NCI-H460 (cell line): ENCODE measurements at places on chromosomes 4 and X.

DNA sequence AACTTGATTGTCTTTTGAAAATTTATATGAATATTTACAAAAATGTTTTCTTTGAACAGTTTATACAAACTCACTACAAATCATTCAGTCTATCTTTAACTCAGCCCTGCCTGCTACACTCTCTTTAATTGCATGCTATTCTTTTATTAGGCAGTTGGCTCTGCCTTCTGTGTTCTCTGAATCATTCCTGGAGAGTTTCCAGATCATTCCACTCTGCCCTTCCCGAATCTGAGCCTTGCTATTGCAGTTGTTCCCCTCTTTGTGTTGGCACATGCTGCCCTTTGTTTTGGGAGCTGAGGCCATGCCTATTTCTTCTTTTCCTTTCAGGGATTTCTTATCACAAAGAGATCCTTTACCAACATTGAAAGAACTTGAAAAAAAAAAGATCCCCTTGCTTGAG is 8.7 kb upstream of the TECRL start:
- no peak for DNase-seq

DNA sequence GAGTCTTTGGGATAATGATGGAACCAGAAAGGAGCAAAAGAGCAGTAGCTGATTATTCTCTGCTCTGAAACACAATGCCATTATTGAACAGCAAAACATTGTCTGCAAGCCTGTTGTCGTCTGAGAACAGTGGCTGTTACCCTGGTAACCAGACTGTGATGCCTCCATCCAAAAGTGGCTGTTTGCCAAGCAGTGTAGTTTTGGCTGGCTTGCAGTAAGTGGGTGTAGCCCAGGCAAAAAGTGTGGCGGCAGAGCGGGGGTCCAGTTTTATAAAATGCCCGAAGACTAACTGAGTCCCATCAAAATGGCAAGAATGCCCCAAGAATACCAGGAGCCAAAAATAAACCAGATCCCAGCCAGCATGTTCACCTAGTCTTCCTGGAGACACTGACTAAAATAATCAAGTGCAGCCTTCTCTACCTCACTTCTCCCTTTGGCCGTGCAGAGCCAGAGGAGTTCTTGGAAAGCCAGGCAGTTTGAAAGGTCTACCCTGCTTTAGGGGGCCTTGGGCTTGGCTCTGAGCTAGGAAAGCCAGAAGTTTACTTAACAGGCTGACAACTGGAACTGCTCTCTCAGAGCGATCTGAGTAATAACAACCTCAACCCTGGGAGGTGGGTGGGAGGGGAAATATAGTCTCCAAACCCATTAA is 2.6 kb downstream of the PLP1 start:
- DNase-seq: no peak

- DNase-seq: no peak
These were observed 123.5 kb downstream of the GABRB1 start for GRCh38 chr4:47154816-47155370.

DNA sequence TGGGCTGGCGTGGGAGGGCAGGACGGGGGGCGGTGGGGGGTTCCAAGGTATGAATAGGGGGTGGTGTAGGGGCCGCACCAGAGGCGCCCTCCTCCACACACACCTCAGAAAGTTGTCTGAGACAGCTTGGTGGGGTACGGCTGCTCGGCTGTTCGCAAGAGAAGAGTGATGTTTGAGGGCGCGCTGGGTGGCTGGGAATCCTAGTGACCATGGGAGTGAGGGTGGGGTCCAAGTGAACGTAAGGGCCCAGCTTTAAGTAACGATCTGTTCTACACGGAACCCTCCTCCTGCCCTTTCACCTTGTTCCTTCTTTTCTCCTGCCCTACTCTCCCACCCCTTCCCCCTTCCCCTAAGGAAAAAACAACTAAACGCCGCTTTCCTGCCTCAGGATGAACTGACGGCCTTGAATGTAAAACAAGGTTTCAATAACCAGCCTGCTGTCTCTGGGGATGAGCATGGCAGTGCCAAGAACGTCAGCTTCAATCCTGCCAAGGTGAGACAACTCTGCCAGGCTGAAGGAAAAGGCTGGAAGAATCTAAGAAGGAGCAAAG is 664 bp downstream of the MED12 start:
- no peak for DNase-seq

DNA sequence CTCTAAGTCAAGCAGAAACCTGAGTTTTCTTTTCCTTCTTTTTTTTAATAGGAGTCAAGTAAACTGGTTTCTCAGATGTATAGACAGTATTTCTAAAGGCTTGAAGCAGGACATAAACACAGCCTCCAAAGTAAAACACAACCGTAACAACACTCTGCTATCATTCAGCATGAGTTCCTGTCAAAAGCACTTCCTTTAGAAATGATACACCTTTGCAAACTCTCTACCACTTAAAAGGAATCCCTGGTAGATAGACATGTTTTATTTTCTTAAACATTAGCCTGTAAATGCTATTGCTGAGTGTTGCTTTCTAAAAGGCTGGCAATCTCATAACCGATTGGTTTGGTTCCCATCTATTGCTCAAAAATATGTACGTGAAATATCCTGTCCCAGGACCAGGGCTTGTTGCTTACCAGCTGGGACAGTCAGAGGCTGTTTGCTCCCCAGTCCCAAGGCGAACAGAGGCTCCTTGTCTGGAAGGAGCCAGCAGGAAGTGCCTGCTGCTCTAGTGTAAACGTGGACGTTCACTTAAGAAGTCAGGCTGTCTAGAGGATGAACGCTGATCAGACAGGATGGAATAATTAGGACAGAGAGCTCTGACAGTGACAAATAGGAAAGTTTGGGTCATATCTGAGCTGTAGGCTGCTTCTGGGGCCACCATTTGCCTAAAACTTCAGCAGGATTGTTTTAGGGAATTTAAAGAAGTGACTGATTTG is 173.9 kb upstream of the KLF3 start:
- no peak for DNase-seq

- no peak for DNase-seq
These were observed 1.7 kb downstream of the NSD2 start for GRCh38 chr4:1872870-1873269.

- DNase-seq: no peak
These were observed 12.1 kb downstream of the KIT start for GRCh38 chr4:54669831-54670230.

GRCh38 chr4:61220556-61220955 is 20.4 kb downstream of the ADGRL3 start:
- DNase-seq: no peak

DNA sequence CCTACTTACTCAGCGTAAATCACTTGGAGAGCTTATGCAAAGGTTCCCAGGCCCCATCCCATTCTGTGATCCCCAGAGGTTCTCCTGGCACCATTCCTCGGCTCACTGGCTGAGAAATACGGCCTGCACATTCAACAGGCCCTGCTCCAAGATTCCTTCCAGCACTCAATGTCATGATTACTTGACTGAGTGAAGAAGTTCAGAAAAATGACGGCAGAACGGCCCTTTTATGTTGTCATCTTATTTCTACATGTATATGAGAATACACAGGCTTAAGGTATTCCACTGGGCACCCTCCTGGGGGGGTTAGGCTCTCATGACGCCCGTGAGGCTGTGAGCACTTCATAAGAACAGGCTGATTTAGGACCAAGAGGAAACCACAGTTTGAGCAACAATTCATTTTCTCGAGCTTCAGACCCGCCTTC is 190.6 kb downstream of the NSUN7 start:
- no peak for DNase-seq

- no peak for DNase-seq
These were observed 898 bp downstream of the CMC4 start for GRCh38 chrX:155070038-155070437.

GRCh38 chr4:123462007-123462406 is 65.4 kb downstream of the SPRY1 start:
- DNase-seq: no peak

DNA sequence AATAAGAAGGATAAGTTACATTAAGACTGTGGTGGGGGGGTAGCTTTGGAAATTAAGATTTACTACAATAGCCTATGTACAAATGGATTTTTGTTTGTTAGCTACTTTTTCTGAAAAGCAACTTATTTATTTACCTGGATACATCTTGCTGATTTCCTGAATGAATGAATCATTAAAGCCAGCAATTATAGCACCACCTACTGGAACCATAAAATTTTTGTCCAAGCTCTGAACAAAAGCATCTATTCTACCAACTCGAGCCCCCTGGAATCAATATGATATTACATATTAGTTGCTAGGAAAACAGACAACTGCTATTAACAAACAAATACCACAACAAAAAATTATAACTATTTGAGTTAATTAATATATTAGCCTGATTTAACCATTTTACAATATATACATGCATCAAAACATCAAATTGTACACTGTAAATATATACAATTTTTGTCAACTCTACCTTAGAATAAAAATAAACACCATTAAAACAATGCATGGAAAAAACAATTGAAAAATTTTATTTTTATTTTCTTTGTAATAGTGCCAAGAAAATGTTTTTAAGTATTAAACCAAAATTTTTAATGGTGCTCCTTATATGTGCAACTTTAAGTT is 15.3 kb downstream of the SEPSECS start:
- peak; percentile 17 for DNase-seq

- DNase-seq: no peak
These were observed 1703.1 kb downstream of the PCDH7 start for GRCh38 chr4:32423267-32423666.

DNA sequence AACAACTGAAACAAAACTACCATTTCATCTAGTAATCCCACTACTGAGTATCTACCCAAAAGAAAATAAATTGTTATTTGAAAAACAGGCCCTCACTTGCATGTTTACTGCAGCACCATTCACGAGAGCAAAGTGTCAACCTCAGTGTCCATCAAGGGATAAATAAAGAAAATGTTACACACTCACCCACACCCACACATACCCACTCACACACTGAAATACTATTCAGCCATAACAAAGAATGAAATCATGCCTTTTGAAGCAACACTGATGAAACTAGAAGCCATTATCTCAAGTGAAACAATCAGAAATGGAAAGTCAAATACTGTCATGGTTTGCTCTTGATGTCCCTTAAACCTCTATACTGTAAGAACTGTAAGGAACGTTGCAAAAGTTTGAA is 44.8 kb upstream of the CLNK start:
- DNase-seq: no peak

DNA sequence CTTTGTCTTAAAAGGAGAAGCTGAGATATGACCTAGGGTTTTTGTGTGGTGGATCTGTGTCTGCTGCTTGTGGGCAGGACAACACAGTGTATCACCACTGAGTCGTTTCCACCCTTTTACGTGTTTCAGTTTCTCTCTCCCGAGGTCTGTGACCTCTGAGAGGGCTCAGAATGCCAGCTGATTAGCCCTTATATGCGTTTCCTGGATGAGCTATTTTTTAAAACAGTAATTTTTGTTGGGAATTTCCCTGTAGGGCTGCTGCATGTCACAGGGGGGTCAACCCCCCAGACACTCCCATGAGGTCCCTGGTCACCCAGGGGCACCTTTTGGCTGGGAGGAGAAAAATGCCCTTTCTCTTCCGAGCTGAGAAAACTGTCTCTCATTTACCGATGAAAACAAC is 170.4 kb upstream of the CASK start:
- DNase-seq: no peak

- no peak for DNase-seq
These were observed 31.9 kb downstream of the LRIT3 start for GRCh38 chr4:109879636-109880314.

DNA sequence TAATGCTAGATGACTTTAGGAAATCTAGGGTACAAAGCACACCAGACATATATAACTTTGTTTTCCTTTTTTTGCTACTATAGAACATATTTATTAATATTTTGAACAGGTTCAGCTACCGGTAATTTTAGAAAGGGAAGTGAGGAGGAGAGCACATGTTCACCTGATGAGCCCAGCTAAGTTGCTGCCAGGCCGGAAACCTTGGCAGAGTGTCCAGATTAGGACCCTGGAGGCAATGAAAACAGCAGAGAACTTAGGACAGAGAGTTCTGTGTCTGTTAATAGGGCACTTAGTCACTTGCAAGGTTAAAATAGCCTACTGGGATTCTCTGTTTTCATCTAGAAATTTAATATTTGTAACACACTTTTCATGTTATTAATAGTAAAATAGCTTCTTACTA is 348.9 kb upstream of the CPEB2 start:
- DNase-seq: no peak

GRCh38 chr4:123651066-123651465 is 254.5 kb downstream of the SPRY1 start:
- DNase-seq: no peak

DNA sequence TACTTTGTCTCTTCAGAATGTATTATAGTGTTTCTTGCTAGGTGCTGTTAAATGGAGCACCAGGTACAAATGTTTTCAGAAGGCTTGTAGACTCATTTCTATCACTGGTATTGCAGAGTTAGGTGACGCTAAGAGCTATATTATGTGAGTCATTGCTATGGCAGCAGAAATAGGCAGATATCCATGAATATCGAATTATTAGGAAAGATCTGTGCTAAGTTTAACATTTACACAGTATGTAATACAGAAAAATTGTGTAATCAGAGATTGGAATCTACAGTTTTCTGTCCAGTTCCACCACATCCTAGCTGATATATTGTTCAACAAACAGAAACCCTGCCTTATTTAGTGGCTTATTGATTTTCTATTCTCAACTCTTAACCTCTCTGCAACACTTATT is 1025.5 kb downstream of the STIM2 start:
- DNase-seq: no peak

DNA sequence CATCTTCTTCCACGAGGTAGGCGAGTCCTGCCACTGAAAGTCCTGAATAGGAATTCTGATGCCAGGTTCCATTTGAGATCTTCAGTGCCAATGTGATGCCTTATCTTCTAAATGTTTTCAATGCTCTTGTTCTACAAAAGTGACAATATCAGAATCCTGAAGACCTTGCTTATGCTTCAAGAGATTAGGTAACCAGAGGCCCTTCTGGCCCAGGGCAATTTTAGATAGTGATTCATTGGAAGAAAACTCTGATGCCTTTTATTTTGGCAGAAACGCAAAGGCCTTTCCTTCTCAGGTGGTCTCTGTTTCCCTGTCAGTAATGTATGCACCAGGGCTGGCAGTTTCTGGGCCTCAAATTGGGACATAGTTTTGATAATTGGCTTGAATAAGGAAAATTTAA is 144.8 kb downstream of the CEP135 start:
- no peak for DNase-seq

DNA sequence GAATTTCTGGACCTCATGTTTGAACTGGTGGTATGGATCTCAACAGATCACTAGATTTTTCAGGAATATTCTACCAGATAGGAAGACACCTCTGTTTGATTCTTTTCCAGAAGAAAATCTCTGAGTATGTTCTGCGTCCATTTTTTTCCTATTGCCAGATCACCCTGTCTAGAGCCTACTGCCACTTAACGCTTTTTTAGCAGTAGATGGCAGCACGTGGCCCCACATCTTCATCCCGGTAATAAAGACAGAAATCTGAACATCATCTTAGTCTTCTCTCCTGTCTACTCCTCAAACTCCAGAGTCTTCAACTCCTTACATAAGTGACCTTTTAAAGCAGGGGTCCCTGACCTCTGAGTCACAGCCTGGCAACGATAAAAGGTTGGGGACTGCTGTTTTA is 184.7 kb downstream of the TMA16 start:
- peak; percentile 37 for DNase-seq

GRCh38 chrX:65596270-65597034 is 61.9 kb upstream of the LAS1L start:
- DNase-seq: no peak

GRCh38 chr4:182831376-182831775 is 85.8 kb downstream of the DCTD start:
- no peak for DNase-seq

- DNase-seq: no peak
These were observed 635 bp upstream of the PHF8 start for GRCh38 chrX:54044877-54045338.
